NCI-H510A (cell line): ENCODE measurements at places on chromosomes 4 and X.

- DNase-seq = no peak
Measured at GRCh38 chr4:85113706-85114105, 147.2 kb upstream of the WDFY3 start.

DNA sequence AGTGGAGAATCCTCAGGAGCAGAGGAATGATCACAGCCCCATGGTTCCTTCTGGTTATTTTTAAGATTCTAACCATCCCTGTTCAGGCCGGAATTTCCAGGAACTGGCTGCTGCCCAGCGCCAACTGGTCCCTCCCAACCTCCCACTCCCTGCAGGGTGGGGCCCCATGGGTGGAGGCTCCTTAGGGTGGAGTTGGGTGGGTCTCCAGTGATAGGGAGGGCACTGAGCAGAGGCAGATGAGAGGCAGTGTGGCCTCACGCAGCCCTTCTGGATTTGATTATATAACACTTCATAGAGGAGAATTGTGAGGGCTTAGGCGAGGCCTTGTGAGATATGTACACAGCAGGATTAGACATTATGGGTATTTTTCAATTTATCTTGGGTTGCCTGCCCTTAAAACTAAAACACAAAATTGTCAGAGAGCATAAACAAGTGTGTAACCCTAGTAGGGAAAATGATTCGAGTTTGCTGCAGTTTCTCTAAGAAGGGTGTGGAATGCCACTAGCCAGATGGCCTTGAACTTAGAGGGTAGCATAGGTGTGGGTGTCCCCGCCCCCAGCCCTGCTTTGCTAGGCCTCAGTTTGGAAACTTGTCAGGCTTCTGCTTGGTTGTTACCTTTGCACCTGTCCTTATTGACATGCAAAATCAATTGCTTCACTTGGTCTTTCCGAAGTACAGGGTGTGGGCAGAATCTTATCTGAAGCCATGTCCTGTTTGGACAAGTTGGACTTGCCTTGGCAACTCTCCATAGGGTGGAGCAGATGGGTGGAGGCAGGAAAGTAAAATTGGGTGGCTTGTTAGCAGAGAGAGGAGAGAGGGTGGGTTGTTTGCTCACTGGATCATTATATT lies 9.4 kb downstream of the KLF3 start:
- peak; percentile 29 for DNase-seq

DNA sequence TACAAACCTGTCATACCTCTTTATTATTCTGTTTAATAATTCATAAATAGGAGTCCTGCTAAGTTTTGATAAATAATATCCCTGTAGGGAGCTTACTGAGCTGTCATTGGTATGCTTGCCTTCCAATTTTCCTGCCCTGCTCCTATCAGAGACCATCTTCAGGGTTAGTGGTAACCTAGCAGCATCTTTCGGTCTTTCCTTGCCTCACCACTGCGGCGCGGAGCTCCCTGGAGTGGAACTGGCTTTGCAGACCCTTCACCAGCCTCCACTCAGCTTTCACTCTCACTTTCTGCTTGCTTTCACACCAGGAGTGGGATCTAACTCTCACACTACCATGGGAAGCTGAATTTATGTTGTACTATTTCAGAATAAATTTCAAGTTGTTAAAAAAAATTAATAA lies 481.7 kb upstream of the ATOH1 start:
- no peak for DNase-seq

DNA sequence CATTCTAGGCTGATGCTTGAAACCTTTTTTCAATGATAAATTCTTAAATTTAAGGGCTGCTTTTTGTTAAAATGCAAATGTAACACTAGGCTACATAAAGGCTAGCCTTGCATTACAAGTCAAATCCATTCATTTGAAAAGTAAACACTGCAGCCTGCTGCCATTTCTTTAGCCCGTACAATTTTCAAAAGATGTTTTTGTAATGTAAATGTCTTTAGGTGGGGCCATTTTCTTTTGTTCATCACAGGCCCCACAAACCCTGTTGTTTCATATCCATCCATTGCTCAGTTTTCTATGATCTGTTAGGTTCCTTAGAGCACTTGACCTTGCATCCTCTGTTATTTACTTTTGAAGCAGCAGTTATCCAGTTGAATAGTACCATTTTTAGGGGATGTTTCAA lies 296.2 kb upstream of the AMOT start:
- no peak for DNase-seq

GRCh38 chr4:688854-689681 lies at the start of gene SLC49A3:
Gene SLC49A3 (minus strand): TSS chr4:689151. CDS start chr4:689127, 24 bp downstream.
- no peak for DNase-seq

- DNase-seq = no peak
Measured at GRCh38 chr4:103171006-103171405, 27.1 kb downstream of the CENPE start.

GRCh38 chrX:132758759-132759158 lies 199.7 kb downstream of the HS6ST2 start:
- no peak for DNase-seq

DNA sequence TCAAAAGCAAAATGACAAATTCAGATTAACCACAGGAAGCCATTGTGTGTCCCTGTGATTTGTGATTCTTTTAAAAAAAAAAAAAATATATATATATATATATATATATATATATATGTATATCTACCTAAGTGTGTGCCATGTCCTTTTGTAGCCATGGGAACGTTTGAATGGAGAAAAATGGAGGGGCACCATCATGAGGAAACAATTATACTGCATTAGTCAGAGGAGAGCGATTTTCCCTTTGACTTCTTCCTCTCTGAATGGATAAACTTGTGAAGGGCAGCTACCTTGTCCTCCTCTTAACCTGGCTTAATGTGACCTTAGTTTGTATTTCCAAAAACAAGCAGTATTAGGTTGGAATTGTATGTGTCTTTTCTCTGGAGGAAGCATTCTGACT lies 23.3 kb upstream of the CBLL2 start:
- DNase-seq = no peak

DNA sequence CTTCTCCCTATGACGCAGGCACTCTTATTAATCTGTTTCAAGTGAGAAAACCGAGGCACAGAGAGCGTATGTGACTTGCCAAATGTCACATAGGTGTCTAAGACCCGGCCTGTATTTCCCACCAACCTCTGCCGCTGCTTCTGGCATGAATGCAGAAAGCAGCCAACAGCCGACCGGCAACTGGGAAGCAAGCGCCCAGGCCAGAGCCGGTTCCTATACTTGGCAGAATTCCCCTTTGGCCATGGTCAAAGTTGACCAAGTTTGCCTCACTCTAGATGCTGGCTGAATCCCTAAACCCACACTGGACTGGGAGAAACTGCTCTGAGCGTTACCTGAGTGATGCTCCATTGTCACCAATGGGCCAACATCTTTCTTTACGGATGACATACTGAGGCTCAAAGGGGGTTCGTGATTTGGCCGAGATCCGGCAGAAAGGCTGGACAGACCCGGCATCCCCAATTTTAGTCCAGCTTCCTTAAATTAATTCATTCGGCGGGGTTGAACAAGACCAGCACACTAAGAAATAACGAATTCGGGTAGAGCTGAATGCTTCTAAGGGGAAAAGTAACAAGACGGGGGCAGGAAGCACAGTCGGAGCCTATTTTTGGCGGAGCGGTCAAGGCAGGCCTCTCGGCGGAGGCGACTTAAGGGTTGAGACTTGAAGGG lies 11.2 kb downstream of the MSX1 start:
- no peak for DNase-seq

GRCh38 chr4:121076416-121076815 lies 4.1 kb upstream of the NDNF start:
- no peak for DNase-seq

DNA sequence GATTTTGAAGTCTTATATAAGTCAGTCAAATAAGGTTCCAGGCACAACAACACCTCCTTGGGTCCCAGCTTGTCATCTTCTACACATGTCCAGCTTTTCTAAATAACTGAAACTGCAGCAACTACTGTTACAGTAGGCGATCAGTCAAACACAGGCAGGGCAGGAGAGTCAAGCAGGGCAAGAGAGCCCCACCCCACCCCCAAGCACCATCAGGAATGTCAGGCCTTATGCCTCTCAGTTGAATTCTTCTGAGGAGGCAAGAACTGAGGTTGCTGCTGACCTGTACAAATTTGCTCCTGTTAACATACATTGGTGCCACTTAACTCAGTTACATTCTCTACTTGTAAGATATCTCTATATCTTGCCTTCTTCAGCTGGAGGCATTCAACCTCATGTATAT lies 608.8 kb upstream of the PCDH10 start:
- no peak for DNase-seq

DNA sequence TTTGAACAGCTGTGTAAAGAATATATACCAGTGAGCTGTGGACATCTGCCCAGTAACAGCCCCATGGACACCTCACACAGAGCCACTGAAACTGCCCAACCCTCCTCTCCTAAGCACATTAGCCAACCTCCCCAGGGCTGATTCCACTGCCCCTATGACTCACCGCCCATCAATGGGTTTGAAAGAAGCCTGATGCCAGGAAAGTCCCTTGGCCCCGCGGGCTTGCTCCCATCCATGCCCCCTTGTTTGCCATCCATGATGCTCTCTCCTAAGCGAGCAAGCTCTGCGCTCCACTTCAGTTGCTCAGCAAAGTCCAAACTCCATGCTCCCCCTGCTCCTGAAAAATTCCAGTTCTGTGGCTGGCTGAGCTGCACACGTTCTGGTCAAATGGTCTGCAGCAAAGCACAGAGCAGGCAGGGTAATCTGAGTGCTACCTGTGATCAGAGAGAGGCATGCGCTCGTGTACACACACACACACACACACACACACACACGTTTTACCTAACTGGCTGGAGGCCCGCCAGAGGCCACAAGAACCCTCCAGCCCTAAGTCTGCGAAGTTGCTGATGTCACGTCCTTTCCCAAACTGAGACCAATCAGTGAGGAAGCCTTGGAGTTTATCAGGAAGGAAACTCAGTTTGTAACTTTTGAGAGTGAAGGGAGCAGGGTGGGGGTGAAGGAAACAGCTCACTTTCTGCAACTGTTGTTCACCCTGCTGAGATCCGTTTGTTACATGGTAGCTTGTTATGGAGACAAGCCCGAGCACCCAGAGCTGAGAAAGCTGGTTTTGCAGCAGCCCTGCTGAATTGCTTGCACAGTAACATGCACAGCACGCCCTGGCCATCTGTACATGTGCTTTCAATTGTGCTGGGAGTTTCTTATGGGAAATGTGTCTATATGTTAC lies at the start of gene ASB9:
ASB9 (minus strand) TSS at position 466 of the 904 bp plus-strand sequence; CDS start at position 257, 209 bp downstream.
- DNase-seq = no peak

DNA sequence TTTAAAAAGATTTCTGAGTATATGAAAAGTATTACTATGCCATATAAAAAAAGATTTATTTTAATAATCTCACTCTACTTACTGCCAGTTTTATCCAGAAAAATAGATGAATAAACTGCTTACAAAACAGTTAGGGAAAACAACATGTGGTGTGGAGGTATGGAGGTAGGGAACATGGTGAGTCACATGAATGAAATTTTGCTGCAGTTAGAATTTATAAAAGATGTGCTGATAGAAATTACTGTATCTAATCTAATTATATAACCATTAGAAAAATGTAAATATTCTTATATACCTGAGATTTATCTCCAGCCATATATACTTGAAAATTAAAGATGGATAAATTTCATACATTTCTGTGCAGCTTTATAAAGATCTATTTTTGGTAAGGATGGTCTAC lies 184.0 kb upstream of the ANK2 start:
- no peak for DNase-seq

- DNase-seq = no peak
Measured at GRCh38 chr4:70239884-70240591, 2.4 kb upstream of the CSN3 start.

GRCh38 chrX:132181364-132181763 lies 37.9 kb downstream of the RAP2C start:
- no peak for DNase-seq

GRCh38 chrX:57380026-57380796 lies 93.7 kb downstream of the FAAH2 start:
- no peak for DNase-seq

DNA sequence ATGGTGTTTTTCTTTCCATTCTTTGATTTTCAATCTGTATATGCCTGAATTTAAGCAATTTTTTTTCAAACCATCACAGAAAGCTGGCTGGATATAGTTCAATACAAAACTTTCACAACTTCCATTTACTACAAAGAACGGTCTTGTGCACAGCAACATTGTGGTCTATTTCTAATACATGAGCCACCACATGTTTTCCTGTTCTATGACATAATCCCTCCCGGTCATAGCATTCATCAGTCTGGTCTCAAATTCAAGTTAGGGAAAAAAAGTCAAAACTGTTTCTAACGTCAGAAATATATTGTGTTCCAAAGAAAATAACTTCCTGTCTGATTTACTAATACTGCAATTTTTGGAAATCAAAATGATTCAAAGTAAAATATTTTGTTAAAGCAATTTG lies 7.5 kb upstream of the CXCL6 start:
- DNase-seq = no peak

DNA sequence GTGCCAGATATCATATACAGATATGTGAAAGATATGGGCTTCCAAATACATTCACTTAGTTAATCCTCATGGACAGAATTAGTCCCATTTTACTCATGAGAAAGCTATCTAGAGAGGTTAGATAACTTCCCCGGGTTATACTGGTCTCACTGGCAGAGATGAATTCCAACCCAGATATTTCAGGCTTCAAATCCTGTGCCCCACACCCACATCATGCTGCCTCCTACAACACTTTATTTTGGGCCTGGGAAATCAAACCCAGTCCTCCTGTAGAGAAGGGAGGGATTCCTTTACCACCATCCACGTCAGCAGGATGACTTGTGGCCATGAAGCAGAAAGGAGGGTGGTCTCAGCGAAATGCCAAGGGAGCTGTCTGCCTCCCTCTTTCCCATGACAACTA lies 113.8 kb downstream of the ATP10D start:
- DNase-seq = no peak
